ENCODE measurements at places on chromosomes 6 and 20.

DNA sequence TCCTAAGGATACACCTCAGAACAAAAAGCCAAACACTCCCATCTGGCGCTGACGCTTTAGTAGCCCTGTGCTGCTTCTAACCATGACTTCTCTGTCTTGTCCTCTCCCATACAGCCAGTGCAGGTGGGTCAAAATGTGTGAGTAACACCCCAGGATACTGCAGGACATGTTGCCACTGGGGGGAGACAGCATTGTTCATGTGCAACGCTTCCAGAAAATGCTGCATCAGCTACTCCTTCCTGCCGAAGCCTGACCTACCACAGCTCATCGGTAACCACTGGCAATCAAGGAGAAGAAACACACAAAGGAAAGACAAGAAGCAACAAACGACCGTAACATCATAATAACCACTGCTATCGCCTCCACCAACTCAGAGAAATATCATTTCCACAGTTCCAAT, 1.4 kb downstream of the DEFB132 start:
- peak; percentile 25 for DNase-seq

DNA sequence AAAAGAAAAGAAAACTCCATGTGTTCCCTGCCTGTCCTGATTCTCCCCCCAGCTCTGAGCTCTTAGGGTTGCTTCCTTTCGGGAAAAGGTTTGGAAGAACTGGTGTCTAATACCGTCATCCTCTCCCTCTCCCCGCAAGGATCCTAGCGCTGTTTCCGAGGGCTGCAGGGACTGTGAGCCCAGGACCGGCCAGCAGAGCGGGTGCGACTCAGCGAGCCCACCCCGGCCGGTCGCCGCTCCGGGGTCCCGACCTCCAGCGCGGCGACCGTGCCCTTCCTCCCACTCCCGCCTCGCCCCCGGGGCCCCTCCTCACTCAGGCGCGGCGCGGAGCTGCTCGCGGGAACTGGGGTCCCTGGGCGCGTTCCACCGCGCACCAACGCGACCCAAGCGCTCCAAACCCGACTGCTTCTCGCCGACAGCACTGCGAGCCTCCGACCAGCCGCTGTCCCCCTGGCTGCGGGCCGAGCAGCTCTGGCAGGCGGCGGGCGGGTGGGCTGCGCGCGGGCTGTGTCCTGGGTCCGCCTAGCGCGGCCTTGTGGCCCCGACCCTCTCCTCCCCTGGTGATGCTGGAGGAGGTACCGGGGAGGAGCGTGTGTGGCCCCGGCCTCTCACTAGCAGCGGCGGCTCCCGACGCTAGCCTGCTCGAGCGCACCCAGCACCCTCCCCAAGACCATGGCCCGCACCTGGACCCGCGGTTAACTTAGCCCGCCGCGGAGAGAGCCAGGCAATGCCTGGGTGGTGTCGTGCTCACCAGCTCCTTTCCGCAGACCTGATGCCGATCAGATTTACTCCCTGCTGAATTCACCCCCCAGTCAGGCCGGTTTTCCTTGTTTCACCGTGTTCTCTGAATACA, at the start of gene PLA2G7:
Gene PLA2G7 (minus strand): TSS at position 509 of the 853 bp plus-strand sequence. CDS start 12,484 bp downstream, outside the sequence.
- peak; percentile 63 for DNase-seq

DNA sequence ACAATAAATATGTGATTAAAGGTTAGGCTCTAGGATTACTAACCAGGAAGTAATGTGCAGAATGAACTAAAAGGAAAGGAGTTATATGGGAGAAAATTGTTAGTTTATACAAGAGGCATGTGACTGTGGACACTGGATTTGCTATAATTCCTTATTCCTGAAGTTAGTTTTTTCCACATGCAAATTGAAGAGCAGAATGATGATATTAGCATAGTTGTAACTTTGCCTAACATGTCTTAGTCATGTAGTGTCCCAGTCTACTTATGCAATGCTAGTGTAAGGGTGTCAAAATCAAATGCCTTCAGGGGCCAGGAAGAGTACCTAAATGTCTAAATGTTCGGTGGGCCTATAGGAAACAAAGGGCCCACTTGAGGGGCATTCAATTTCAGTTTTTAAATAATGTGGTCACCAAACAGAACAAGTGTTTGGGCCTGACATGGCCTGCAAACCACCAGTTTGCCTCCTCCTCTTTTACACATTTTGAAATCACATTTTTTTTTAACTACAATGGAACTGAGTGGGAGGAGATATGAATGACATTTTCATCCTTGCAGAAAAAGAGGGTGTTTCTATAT, 28.0 kb upstream of the CEP85L start:
- no peak for DNase-seq

GRCh38 chr6:157194110-157194509, 129.2 kb downstream of the TMEM242 start:
- no peak for DNase-seq

DNA sequence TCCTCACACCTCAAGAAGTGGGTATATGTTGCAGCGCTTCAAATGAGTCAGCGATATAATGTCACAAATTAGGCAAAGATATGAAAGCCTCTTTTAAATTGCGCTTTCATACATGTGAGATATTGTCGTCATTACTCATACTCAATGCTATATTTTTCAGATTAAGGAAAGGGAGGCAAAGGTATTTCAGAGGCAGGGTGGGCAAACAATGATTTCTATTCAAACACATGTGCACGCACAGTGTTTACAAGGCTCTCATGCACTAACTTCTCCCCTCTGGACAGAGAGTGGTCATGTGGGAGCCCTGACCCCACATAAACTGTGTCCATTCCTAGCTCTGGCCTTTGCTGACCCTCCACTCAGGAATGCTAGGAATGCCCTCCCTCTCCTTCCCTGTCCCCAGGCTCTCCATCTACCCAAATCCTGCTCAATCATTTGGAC, 112.1 kb upstream of the TMEM170B start:
- no peak for DNase-seq

DNA sequence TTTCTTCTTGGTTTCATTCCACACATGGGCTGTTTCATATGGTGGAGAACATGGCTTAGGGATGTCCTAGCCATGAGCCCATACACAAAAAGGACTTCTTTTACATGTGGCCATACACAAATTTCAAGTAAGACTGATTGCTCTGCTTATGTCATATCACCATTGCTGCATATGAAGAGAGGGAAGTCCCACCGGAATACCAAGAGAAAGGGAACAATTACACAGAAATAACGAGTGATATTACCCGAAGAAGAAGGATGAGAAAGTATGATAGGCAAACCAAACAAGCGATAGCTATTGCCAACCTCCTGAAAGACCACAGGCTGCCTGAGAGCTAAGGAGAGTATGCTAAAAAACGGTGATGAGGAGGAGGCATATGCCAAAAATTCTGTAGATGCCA, 70.5 kb upstream of the TNFRSF21 start:
- DNase-seq, result no peak

DNA sequence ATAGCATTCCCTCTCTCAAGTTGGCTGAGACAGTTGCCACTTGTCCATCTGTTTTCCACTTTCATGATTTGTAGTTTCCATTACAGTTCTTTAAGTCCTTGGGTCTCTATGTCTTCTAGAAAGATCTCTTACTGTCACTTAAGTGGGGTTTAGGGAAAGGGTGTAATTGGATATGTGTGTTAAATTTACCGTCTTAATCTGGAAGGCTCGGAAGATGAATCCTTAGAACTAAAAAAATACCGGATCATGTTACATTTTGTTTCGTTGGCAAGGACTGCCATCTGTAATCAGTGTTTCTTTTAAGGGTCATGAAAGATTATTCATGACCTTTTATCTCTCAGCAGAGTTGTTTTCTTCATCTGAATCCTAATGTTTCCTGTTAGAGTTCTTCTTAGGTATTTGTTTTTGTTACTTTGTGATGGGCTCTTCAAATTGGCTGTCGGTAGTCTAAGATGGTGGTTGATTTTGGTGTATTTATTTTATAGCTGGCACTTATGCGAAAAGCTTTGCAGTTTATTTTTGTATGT, 21.8 kb upstream of the BTBD3 start:
- DNase-seq, result no peak

DNA sequence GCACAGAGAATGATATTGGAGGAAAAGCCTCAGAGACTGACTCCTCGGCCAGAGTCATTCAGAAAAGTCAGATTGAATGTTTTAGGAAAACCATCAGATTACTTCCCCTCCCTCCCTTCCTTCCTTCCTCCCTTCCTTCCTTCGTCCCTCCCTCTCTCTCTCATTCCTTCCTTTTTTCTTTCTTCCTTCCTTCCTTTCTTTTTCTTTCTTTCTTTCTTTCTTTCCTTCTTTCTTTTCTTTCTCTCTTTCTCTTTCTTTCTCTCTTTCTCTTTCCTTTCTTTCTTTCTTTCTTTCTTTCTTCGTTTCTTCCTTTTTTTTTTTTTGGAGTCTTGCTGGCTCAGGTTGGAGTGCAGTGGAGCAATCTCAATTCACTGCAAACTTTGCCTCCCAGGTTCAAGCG, 7.4 kb downstream of the OCSTAMP start:
- DNase-seq, result no peak

DNA sequence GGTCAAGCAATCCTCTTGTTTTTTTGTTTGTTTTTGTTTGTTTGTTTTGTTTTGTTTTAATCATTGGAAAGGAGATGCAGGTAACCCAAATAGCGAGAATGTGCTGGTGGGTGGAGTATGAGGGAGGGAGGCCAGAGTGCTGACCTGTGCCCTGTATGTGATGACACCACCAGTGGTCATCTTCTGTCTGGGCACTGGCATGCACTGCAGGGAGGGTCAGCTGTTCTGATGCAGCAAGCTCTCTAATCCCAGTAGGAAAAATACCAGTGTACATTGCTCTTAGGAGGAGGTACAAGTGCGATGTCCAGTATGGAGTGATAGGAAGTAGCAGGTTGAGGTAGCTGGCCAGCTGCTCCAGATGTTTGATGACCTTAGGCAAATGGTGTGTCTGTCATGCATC, 2.9 kb upstream of the CST1 start:
- DNase-seq, result no peak

DNA sequence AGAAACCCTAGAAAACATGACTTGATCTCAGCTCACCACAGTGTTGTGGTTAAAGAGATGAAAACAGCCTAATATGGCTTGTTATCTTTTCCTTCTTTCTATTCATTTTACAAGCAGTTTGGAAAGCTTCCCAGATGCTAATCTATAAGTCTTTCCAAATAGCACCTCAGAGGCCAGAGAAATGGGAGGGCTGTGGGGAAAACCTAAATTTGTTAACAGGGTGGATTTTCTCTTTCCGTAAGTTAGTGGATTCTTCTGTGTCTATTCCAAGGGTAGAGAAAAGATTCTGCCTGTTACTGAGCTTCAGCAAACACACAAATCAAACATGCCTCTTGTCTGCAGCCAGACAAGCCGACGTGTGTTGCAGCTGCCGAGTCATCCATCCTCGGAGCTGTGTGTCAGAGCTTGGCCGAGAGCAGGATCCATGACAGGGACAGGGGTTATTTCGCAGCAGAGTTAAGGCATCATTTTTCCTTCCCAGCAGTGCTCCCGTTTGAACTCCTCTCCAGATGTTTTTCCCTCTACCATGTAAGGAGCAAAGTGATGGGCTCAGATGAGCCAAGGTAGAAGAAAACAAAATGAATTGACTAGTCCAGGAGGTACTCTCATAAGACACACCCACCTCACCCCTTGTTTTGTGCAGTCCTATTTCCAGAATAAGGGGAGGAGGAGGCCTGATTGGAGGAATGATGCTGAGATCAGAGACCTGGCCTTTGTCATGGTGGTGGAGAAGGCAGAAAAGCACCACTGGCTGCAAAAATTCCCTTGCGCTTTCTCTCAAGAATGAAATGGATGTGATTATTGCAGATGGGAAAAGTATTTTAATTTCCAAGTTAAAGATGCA, 560.0 kb downstream of the C6orf118 start:
- DNase-seq, result no peak

DNA sequence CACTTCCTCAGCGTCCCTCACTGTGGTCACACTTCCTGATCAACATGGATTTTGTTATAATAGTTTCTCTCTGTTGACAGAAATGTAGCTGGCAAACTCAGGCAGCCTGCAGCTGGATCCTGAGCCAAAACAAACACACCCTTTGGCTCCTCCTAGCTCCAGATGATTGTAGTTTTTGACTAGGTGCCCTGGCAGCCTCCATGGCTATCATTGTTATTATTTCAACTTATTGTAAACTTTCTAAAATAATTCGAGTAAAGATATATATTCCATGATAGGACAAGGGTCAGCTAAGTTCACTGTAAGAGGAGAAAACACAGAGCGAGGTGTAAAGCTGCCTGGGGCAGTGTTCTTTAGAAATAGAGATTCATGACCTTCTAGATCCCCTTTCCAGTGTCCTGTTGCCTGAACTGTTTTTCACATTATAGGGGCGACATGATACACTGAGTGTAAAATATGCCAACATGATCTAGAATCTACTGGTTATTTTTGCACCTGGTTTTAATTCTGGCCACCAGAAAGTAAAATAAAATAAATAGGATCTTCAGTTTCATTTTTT, 98.2 kb upstream of the HDGFL1 start:
- peak; percentile 13 for DNase-seq

DNA sequence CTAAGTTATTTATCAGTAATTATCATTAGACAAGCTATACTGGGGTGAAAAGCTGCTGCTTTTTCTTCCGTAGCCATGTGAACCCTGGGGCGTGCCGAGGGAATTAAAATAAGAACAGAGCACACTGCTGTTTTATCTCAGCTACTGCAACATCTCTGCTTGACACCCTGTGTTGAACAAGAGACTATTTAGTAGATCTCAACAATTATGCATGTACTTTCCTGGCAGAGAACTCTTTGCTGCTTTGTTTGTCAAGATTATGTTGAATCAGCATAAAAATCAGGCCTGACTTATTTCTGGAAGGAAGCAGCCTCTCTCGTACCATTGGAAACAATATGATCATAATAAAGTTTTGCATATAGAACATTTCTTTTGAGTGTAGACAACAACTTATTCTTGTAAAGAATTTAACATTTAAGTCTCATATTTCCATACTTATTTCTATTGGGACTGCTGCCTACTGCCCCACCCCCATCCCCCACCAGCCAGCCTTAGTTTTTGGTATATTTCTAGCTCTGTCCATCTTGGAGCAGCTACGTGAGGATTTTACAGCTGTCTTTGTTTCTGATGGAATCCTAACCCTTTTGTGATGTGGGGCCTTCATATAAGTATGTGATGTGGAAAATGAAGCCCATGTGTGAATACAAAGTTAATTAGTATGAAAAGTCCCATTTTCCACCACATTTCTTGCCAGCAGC, 1011.4 kb downstream of the KIF16B start:
- no peak for DNase-seq

GRCh38 chr6:99350573-99350972, 1.1 kb upstream of the FAXC start:
- DNase-seq, result no peak

GRCh38 chr6:43740961-43741764, 28.8 kb upstream of the VEGFA start:
- no peak for DNase-seq

GRCh38 chr6:65075705-65076230, 631.3 kb downstream of the EYS start:
- no peak for DNase-seq

All from HEK293T (cell line).